A549 treated with dexamethasone at 1 μM for 4 hours (cell line): ENCODE measurements at places on chromosomes 6 and 20. TPM values are rescaled to one million over a fixed set of nuclear protein-coding genes. Genes with fewer than 3 reads are reported as not detected.

The SGK2 gene
- 6.3 to 8.3 TPM (median 7.1 TPM) in 5 replicates for total RNA-seq

The C6orf89 gene
- 16.4 to 21.0 TPM (median 19.2 TPM) in 5 replicates for total RNA-seq

The LY6G6C gene
- total RNA-seq: 0.08 to 0.12 TPM in 2 of 5 replicates, not detected in the others

The SMLR1 gene
- total RNA-seq: not detected in 5 replicates

The IL17A gene
- not detected in 5 replicates for total RNA-seq

The SLC35D3 gene
- 0.04 to 0.07 TPM (median 0.06 TPM) in 5 replicates for total RNA-seq

The DEFB129 gene
- total RNA-seq: not detected in 5 replicates

The EYA2 gene
- total RNA-seq: 2.2 to 3.2 TPM (median 2.6 TPM) in 5 replicates

The CD109 gene
- 45.8 to 84.9 TPM (median 72.8 TPM) in 5 replicates for total RNA-seq

The MEP1A gene
- total RNA-seq: not detected in 5 replicates

The SFTA2 gene
- total RNA-seq: 0.11 to 0.15 TPM in 2 of 5 replicates, not detected in the others

The TREML4 gene
- total RNA-seq: not detected in 5 replicates

The GRM4 gene
- 0.08 to 0.16 TPM (median 0.11 TPM) in 5 replicates for total RNA-seq

The ADGRF5 gene
- total RNA-seq: 0.01 TPM in 1 of 5 replicates, not detected in the others

The COL20A1 gene
- 0.27 to 0.87 TPM (median 0.45 TPM) in 5 replicates for total RNA-seq

The SCRT2 gene
- 0.04 TPM in 1 of 5 replicates, not detected in the others for total RNA-seq

The CABLES2 gene
- 4.7 to 7.2 TPM (median 6.5 TPM) in 5 replicates for total RNA-seq

The METTL24 gene
- total RNA-seq: not detected in 5 replicates

The RIMS4 gene
- 1.7 to 2.4 TPM (median 2.1 TPM) in 5 replicates for total RNA-seq

The PACSIN1 gene
- total RNA-seq: 0.06 to 0.11 TPM (median 0.06 TPM) in 5 replicates

The MTFR2 gene
- 11.0 to 12.5 TPM (median 11.3 TPM) in 5 replicates for total RNA-seq

The LIN28B gene
- 1.2 to 1.7 TPM (median 1.4 TPM) in 5 replicates for total RNA-seq

The DEFB112 gene
- not detected in 5 replicates for total RNA-seq

The ARHGAP18 gene
- total RNA-seq: 4.5 to 7.5 TPM (median 5.3 TPM) in 5 replicates

The DLL1 gene
- total RNA-seq: 0.18 to 0.33 TPM (median 0.24 TPM) in 5 replicates

The SNAP91 gene
- 0.12 to 0.41 TPM (median 0.17 TPM) in 5 replicates for total RNA-seq

The OR12D3 gene
- total RNA-seq: not detected in 5 replicates

The PRSS35 gene
- total RNA-seq: 0.06 to 0.16 TPM (median 0.08 TPM) in 5 replicates

The KCNK17 gene
- total RNA-seq: not detected in 5 replicates

The HAO1 gene
- total RNA-seq: not detected in 5 replicates

The GRIK2 gene
- total RNA-seq: 0.43 to 0.61 TPM (median 0.51 TPM) in 5 replicates
